Fibroblast of skin of left biceps (primary cell): ENCODE measurements at places on chromosomes 7 and 10.

DNA sequence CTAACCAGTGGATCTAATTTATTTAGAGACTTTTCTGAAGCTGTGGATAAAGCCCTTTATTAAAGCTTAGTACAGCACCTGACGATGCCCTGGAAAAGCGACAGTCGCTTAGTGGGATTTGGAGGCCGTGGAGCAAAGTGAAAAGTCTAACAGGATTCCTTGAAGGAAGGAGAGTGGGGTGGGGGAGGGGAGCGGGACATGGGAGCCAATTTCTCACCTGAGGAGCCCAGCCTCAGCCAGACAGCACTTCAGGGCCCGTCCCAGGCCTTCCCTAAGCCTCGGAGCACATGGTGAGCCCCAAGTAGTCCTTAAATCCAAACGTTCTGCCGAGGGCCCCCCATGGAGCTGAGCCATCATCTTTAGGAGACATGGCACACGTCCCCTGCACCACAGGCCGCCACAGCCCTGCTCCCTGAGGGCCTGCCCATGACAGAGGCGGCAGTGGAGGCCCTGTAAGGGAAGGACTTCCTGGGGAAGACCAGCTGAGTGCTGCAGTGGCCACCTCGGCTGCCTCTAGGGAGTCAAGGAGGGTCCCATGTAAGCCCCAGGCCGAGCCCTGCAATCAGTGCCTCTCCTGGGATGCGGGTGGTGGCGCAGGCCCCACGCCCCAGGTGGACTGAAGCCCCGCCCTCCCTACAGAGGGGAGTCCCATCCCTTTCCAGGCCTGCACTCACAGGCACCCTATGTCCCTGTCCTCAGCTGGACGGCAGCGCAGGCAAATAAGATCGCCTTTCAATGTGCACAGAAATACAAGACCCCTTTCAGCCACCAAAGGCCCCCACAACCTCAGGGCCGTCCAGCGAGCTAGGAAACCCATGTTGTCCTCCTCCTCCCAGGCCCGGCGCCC lies 187.0 kb downstream of the MAD1L1 start:
- DNase-seq, result no peak

GRCh38 chr10:71981015-71981875 lies 17.1 kb downstream of the CHST3 start:
- DNase-seq, result no peak

DNA sequence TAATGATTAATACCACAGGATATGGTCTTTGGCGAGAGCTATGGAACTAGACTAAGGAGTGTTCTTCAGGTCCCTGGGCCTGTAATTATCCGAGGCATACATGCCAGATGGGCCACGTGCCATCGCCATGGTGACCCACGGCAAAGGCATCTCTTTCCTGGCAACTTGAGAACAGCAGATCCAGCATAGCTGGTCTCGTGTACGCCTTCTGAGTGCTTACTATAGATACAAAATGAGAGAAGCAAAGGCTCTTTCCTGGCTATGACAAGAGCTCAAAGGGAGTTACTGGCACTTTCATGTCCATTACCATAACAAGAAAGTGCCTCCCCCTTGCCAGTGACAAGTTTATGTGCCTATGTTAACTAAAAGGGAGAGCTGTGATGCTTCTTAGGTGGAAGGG lies 26.0 kb upstream of the GLI3 start:
- peak; percentile 52 for DNase-seq

GRCh38 chr7:157397731-157398691 lies 61.2 kb downstream of the DNAJB6 start:
- peak; percentile 50 for DNase-seq

- no peak for DNase-seq
Observed at GRCh38 chr7:47684728-47685127, 102.8 kb upstream of the TNS3 start.

DNA sequence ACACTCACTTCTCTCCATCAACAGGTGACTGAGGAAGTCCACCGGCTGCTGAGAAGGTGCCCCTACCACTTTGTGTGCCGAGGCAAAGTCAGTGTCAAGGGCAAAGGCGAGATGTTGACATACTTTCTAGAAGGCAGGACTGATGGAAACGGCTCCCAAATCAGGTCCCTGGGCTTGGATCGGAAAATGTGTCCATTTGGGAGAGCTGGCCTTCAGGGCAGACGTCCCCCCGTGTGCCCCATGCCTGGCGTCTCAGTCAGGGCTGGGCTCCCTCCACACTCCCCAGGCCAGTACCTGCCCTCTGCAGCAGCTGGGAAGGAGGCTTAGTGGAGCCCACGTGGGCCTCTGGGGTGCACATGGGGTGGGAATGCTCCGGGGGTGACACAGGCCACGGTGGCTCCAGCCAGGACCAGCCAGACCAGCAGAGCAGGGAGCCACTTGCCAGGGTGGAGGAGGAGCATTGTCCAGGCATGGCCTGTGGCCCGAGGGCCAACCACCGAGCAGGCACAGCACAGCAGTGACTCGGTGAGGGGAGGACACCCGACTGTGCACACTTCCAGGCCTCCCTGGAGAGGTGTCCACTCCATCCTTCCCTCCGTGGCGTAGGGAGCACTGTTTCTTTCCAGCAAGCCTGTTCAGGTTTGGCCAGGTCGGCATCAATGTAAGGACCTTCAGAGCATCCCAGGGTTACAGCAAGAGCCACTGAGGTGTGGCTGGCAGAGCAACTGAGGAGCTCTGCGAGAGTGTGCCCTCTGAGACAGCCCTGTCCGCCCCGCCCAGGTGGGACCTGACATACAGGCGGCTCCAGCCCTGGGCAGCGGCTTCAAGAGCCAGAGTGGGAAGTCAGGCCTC lies 139.7 kb downstream of the ADCY1 start:
- no peak for DNase-seq

GRCh38 chr7:55261386-55261770 lies 103.8 kb upstream of the LANCL2 start:
- no peak for DNase-seq

DNA sequence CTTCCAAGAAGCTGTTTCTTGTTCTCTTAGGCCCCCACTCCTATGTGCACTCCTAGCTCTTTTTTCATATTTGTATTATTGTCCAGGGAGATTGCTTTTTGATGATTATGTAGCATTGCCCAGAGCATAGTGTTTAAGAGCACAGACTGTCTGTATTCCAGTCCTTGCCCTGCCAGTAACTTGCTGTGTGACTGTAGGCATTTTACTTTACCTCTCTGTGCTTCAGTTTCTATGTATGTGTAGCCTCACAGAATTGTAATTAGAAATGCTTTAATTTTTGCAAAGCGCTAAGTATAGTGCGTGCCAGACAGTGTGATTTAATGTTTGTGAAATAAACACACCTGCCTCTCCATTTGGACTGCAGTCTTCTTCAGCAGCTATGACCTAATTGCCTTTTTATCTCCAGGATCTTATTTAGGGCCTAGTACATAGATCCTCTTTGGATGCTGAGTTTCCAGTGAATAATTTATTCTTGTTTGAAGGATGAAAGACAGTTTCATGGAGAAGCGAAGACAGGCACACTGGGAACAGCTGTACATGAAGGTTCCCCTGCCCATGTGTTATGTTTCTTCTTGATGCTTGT lies 1.4 kb downstream of the SEC23IP start:
- no peak for DNase-seq

DNA sequence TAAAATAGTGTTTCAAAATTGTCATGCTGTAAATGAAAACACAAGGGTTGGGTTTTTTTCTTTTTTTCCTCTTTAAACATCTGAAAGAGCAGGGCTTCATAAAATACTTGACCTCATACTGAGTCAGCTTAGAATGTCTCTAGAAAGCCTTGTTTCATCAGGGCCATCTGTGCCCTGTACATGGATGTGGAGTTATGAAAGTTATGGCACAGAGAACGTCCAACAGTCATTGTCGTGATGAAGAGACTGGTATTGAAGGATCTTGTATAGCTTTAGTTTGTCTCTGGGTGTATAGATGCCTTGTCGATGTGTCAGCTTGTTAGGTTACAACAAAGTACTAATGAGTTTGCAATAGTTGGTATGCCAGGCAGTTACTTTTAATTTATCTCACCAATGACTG lies 127.3 kb downstream of the FAM204A start:
- DNase-seq, result no peak

DNA sequence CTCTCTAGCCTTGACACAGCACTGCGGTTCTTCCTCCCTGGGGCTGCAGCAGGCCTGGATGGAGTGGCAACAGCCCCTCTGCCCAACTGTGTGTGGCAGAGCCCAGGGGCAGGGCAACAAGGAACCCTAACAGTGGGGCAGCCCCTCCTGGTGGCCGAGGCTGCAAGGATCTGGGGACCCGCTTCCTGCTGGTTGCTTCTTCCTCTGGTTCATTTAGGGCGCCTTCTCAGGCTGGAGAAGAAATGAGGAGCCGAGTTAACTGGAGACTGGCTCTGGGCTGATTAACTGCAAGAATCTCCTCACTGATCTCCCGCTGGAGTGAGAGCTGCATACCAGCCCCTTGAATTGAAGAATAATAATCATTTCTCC lies 80.1 kb upstream of the EMX2 start:
- DNase-seq, result no peak

- no peak for DNase-seq
Observed at GRCh38 chr10:91978585-91978984, 55.0 kb downstream of the BTAF1 start.

DNA sequence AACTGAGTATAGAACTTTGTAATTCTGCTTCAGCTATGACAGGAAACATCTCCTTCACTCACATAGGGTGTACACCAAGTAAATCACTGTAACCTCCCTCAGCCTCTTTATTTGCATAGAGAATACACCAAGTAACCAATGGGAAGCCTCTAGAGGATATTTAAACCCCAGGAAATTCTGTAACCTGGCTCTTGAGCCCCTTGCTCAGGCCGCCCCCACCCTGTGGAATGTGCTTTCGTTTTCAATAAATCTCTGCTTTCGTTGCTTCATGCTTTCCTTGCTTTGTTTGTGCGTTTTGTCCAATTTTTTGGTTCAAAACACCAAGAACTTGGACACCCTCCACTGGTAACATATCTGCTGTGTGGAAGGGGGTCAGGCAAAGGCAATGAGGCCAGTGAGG lies 60.2 kb downstream of the CLRN3 start:
- DNase-seq, result no peak

DNA sequence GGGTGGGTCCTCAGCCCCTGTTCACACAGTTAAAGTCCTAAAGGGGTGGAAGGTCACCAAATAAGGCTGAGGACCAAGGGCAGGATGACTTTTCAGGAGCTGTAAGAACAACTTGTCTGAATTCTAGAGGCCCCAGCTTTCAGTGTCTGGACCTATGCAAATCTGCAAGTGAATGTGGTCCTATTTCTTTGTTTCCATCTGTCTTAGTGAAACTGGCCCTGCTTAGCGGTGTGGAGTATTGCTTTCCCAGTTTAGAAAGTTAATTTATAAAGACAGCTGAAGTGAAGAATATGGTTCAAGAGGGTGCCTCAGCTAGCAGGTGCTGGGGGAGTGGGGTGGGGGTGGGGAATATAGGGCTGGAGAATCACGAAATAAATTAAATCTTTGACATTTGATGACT lies 40.1 kb downstream of the HHEX start:
- no peak for DNase-seq

DNA sequence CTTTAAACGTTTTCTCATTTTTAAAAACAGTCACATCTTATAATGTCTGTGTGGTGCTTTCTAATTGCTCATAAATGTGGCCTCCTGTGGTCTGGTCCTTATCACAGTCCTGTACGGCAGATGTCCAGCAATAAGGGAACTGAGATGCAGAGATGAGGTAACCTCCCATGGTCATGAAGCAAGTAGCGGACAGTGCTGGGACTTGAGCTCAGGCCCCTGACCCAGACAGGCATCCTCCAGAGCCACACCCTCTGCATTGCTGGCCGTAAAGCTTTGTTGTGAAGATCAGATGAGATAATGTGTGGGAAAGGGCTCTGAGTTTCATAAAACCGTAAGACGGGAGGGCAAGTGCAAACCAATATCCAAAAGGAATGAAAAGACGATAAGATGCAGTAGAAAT lies 48.2 kb downstream of the DYNC2I1 start:
- DNase-seq, result no peak

DNA sequence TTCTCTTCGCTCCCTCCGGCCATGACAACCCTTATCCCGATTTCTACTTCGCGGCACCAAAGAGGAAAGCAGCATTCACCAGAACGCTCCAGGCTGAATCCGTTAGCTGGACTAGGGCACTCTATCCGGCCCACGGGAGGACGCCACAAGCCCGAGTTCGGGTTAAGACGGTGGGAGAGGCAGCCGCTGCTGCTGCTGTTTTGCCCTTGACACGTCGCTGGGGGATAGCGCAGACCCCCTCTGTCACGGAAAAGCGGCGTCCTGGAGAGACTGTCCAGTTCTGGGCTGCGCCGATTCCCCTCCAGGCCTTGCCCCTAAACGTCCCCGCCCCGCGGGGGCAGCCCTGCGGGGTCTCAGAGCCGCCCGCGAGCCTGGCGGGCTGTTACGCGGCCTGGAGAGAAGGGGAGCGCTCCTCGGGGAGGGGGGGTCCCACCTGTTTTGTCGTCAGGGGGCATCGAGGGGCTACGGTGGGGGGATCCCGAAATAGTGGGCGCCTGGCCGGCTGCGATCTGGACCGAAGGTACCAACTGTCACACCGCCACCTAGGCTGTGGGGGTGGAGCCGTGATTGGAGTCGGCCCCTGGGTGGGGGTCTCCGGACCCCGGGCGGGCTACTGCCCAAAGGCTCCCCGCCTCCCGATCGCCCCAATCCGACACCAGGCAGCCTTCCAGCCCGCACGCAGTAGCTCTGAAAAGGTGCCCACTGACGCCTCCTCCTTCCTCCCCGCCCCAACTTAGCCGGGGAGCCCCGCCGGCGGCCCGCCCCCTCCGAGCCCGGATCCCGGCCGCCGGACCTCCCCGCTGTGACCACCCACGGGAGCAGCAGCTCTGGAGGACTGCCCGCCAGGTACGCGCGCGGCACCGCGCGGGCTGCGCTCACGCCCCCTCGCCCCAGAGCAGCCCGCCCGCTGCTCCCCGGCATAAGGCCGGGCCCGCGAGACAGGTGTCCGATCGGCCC lies 772 bp downstream of the SGMS1 start:
- no peak for DNase-seq

DNA sequence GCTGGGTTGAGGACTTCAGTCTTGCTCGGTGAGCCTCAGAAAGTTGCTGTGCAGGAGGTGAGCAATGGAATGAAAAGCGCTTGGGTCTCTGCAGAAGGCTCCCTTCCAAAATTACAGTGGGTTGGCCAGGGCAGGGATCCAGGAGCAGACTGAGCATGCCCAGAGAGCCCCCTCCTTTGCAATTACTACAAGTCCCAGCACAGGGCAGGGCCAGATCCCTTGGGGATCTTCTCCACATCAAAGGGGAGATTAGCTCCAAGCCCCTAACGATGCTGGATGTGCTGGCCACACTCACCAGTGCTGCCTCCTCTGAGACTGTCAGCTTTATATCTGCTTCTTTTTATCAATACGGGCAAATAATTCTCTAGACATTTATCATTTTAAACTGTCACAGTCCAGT lies 337.5 kb downstream of the RPS24 start:
- DNase-seq, result no peak

DNA sequence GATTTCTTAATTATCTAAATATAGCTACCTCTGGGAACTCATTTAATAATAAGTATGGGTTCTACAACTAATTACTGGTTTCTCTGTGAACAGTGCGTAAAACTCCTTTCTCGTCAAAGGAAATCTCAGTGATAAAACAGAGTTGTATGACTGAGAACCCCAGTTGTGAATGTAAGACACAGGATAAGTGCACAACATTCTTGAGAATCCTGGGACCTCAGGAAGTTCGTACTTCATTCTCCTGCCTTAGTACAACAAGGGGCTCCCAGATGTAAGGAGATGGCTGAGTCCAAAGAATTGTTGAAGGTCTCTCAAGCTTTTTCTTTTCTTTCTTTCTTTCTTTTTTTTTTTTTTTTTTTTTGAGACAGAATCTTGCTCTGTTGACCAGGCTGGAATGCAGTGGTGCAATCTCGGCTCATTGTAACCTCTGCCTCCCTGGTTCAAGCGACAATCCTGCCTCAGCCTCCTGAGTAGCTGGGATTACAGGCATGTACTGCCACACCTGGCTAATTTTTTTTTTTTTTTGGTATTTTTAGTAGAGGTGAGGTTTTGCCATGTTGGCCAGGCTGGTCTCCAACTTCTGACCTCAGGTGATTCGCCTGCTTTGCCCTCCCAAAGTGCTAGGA lies 12.5 kb downstream of the DENND10 start:
- DNase-seq, result no peak
